ENCODE measurements at places on chromosomes 11 and 22.

- DNase-seq = no peak
Measured at GRCh38 chr11:125369808-125370207, 126.3 kb downstream of the FEZ1 start.

GRCh38 chr11:76857781-76858410 lies 2.8 kb upstream of the ACER3 start:
- no peak for DNase-seq

GRCh38 chr11:106420048-106420665 lies 342.7 kb downstream of the AASDHPPT start:
- DNase-seq = no peak

- DNase-seq = no peak
Measured at GRCh38 chr11:113324250-113324649, 9.9 kb downstream of the TTC12 start.

DNA sequence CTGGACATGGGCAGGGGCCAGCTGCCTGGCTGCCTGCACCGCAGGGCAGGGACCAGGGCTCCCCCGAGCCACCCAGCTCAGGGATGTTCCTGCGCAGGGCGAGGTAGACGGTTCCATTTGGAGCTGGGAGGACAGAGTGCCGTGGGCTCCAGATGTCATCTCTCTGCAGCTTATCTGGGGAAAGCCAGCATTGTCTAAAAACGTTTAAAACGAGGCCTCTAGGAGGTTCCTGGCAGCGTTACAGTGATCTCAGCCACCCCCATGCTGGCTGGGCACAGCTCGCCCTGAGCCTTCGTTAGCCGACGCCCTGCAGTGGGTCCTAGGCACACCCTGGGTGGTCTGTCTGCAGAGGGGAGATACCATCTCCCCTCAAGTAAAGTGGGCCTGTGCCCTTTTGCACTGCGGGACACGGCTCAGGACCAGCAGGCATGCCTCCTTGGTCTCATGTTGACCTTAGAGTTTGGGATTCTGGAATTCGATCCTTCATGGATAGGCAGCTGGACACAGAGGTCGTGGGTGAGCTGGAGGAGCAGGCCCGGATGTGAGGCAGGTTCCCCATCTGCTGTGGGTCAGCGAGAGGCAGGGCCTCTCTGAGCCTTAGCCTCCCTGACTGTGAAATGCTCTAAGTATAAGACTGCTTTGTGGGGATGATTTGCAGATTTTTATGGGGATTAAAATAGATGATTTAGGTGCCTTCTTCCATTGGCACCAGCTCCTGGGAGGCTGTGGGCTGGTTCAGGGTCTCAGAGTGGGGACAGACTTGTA lies 14.1 kb downstream of the SYNGR1 start:
- no peak for DNase-seq

GRCh38 chr11:68750195-68751003 lies 921 bp downstream of the TESMIN start:
- DNase-seq = peak; percentile 6

GRCh38 chr11:30326114-30326778 lies 3.3 kb downstream of the ARL14EP start:
- DNase-seq = no peak

- no peak for DNase-seq
Measured at GRCh38 chr11:33388793-33389525, 131.8 kb downstream of the HIPK3 start.

GRCh38 chr22:49589301-49589700 lies 238.4 kb downstream of the BRD1 start:
- no peak for DNase-seq

DNA sequence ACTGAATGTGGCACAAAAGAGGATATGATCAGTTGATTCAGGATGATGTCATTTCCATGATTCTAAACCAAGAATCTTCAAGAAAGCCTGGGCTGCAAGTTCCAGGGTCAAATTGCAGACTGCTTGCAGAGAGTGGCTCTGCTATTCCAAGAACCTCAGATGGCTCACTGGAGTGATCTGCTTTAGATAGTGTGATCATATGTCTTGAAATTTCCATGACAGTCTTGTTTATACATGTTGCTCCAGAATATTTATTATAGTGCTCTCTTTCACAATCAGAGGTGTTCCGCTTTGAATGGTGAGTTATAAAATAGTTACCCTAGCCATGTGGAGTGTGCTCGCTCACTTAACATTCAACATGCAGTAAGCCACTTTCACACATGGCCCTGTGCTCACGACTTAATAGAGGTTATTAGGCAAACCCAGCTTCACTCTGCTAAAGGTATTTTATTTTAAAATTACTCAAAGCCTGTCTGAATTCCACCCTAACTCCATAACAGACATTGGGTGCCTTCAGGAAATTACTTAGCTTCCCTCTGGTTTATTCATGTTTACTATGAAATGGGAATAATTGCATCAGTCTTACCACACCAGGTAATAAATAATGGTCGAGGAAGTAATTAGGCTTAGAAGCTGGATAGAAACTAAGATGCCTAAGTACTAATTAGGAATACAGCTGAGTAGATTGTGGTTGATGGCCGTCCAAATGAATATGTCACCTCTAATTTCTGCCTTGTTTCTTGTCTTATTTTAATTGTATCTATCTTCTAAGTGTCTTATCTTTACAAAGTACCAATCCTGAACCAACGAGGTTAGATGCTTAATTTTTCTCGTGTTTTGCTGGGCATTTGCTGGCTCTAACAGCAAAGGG lies 187.9 kb downstream of the ETS1 start:
- no peak for DNase-seq

- DNase-seq = no peak
Measured at GRCh38 chr11:33191467-33191866, 30.2 kb upstream of the CSTF3 start.

DNA sequence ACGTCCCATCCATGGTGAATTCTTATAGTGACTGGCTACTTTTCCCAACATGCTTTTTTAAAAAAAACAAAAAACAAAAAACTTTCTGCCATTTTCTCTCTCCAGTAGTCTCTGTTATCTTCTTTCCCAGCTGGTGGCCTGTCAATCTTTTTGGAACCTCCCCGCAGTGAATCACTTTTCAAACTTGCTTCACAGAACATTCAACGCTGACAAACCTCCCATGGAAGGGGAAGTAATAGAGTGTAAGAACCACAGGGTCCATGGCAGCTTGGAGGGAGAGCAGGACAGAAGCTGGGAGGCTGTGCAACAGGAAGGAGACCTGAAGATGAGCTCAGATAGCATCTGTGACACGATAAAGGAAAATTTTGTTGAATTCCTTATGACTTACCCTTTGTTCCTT lies 9.8 kb upstream of the CECR2 start:
- no peak for DNase-seq

All from stimulated activated CD4-positive, alpha-beta T cell treated with anti-CD3 and anti-CD28 coated beads, Interleukin-1b, Interleukin-23, amount 100 ng/mL, for 48 hours (primary cell).